ENCODE measurements at places on chromosomes 7 and 10.

DNA sequence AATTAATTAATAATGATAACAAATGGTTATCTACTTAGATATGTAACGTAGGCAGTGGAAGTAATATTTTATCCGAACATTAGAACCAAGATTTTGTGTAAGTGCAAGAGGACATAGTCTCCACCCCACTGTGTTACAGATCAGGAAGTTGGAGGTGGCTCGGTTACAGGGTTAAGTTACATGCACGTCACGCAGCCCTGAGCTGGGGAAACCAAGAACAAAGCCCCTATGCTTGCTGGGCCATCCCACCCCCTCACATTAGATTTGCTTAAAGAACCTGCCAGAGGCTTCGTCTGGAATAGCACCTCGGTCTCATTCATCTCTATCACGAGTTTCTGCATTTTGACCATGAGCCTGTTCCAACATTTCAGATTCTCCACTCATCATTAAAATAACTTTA is 214.1 kb downstream of the ADARB2 start:
- no peak for DNase-seq

- no peak for DNase-seq
Observed at GRCh38 chr10:117460846-117461765, 81.4 kb upstream of the EMX2 start.

DNA sequence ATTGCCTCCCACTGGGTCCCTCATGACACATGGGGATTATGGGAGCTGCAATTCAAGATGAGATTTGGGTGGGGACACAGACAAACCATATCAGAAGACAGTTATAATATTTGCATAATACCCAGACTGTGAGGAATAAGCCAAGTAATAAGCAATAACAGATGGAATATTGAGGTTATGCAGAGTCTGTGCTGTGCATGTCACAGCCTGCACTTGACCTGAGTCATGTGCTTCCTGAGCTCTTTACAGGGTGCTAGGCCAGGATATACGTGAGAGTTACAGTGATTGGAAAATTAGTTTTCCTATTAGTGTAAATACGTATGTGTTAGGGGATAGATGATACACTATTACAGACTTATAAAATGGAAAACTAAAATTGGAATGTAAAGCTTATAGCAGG is 288.7 kb downstream of the SDK1 start:
- peak; percentile 38 for DNase-seq

DNA sequence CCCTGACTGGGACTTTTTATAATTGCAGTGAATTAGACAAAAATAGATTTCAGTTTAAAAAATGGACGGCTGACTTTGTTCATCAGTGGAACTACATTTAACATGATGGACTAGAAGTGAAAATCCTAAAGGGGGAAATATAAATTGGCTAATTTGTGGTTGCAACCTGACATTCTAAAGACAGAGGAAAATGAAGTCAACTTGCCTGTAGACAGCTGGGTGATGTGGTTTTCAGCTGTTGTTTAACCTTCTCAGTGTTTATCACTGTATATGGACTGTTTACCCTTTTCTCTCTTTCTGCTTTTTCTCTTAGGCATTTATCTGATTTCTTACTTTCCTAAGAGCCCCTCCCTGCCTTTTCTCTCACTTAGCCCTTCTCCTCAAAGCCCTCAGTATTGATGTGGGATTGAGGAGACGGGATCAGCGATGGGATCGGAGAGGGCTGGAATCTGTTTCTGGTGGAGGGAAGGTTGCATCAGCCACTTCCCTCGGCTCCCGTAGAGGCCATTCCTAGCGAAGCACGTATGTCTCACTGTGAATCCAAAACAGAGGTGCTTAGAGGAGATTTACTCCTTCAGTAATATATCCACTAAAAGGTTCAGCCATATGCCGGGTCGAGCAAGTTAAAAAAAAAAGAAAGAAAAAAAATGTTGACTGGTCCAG is 109.0 kb upstream of the KLF6 start:
- DNase-seq = no peak

GRCh38 chr7:142892951-142893350 is 7.4 kb upstream of the TRPV6 start:
- DNase-seq = no peak

- peak; percentile 92 for DNase-seq
Observed at GRCh38 chr7:3300651-3301448, at the start of gene SDK1. TSS of gene SDK1 (plus strand) at chr7:3301252. CDS start at chr7:3301587, 335 bp downstream.

DNA sequence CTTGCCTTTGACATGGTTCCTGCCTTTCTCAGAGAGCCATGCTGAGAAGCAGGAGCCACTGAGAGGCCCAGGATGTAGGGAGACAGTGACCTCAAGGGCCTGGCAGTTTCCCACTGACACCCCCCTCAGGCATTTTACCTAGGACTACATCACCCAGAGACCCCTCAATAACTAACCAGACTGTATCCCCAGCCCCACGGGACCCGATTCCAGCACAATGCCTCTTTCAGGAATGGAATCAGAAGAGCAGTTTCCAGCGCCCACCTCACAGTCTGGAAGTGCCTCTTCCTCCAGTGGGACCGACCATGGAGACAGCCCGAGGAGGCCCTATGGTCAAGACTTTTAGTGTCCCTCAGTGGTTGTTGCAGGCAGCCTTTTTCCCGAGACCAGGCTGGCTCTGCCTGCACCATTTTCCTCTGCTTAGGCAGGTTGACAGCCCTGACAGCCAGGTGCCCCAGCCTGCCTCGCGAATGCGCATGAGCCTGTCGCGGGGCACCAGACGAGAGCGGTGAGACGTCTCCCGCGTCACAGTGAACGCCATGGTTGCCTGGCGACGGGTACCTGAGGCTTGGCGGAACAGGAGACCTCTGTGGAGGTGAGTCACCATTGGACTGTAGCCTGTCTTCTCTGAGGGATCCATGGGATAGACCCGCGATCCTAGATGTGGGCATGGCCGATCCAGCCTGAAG is 28.4 kb upstream of the ZNF273 start:
- DNase-seq = no peak

DNA sequence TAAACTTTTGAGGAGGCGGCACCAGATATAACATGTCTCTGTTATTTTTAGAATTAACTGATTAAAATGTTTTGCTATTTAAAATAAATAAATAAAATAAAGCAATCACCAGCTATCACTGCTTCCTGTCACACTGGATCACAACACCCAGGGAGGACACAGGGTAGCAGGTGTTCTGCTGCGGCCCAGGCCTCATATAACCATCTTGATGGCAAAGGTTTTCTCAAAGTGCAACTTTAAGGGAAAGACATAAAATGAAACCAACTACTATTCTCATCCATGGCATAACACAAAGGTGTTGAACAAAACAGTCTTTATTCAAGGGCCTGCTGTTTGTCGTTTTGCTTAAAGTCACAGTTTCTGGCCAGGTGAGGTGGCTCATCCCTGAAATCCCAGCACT is 23.2 kb downstream of the GPER1 start:
- no peak for DNase-seq

- DNase-seq = no peak
Observed at GRCh38 chr10:27619329-27619728, 115.2 kb downstream of the RAB18 start.

- DNase-seq = no peak
Observed at GRCh38 chr7:142943706-142944268, 4.5 kb downstream of the LLCFC1 start.

DNA sequence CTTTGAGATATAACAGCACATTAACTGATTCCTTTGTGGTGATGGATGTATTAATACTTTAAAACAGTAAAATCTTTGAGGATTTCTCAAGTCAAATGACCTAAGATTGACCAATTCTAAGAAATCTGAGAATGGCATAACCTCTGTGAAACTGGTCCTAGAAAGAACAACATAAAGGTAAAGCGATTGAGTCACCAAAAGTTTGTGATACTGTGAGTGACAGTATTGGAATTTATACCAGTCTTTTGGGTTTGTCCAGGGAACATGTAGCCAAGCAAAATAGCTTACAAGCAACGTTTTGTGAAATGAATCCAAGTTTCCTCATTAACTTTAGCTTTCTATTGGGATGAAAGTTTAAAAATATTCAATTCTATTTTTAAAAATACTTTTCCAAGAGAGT is 157.4 kb upstream of the TMEM196 start:
- DNase-seq = no peak

DNA sequence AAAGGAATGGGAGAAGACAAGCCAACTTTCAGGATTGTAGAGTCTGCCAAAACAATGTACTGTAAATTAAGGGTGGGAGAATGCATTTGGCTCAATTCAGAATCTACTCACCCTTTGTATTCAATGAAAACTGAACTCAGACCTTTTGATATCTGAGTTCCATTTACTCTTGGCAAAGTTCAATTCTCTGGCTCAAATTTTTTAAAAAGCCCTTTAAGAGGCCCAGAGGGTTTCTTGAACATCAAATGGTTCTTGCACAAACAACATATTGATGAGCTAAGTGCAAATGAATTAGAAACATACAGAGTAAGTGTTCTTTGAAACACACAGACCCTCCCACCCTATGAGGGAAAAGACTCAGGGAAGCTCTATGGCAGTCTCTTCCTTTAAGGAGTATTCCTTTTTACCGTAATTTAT is 5.2 kb upstream of the XPNPEP1 start:
- DNase-seq = peak; percentile 61

DNA sequence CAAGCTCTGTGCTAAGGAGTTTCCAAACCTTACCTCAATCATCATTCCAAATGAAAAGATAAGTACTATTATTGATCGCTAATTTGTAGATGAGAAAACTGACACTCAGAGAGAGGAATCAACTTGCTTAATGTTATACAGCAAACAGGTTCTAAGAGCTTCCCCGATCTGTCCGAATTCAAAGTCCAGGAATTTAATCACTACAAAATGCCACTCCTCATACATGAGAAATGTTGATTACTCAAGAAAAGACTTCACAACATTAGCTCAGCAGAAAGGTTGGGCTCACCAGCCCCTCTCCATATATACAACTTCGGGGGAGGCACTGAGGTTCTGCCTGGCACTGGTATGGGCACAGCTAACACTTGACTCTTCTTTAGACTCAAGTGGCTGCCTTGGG is 80.7 kb downstream of the SLC16A9 start:
- DNase-seq = no peak

GRCh38 chr7:4079956-4080355 is 602.1 kb upstream of the FOXK1 start:
- DNase-seq = no peak

DNA sequence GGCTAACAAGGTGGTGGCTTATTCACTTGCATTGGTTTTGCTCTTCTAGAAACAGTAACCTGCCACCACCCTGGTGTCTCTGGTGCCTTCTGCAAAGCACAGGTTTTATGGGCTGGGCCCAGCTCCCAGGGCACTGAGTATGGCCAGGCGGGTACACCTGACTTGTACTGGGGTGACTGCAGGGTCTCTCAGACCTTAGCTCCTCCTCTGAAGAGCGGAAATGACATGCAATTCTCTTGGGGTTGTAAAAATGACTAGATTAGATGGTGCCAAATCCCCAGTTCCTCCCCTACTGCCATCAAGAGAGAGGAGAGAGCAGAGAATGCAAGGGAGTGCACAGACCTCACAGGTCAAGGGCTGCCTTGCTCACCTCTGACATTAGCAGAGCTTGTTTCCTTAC is 14.7 kb downstream of the ESYT2 start:
- DNase-seq = no peak

GRCh38 chr10:113802997-113803396 is 50.9 kb downstream of the DCLRE1A start:
- no peak for DNase-seq

DNA sequence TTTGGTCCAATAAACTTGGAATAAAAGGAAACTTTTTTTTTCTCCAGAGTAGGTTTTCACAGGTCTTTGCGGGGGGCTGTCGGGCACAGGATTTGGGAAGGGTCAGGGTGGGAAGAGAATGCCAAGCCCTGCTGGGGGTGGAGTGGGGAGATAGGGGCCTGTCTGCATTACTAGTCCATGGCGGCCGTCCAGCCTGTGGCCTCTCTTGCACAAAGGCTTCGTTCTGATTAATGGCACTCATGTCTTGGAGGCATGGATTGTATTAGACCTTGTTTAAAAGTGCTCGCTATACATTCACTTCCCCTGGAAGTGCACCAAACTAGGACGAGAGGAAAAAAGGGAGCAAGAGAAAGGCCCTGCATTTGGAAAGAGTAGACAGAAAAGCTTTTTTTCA is 37.2 kb downstream of the LRMDA start:
- no peak for DNase-seq

DNA sequence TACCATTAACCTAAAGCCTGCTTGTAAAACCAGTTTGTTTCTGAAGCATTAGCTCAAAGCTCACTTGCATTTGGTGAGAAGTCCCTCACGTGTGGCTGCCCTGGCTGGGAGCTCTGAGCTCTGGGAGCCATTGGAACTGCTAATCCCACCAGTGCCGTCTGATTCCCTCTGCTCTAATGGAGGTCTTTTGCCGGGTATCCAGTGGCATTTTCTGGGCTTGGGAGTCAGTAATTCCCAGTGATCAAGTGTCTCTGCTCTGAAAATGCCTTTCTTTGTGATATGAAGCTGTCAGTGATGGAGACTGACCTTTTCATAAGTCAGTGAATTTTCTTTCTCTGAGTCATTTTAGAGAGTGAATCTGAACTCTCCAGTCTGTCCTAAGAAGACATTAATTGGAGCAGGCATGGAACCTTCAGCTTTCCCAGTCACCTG is 36.9 kb upstream of the FAM20C start:
- no peak for DNase-seq

DNA sequence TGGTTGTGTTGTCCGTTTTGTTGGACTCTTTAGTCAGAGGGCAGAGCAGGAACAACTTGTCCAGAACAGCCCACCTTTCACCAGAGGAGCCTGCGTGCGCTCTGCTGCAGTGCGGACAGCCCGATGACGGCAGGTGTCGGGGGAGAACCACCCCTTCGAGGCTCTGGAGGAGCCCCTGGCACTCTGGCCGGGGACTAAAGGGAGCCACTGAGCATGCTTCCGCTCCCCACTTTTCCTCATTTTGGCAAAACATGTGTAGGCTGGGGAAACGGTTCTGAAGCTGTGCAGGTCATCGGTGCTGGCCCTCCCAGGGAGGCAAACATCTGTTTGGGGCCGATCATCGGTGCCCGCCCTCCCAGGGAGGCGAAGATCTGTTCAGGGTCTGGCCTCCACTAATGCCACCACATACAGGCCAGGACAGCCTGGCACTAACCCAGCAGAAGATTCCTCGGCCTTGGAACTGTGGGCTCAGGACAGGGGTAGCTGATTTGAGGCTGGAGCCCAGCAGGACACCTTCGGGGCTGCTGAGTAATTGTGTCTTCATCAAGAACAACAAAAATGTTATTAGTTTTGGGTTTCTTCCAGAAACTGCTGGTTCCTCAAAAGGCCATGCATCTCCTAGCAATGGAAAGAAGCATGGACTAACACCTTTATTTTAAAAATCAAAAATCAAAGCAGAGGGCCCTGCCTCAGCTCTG is 124.4 kb upstream of the TCERG1L start:
- DNase-seq = no peak

DNA sequence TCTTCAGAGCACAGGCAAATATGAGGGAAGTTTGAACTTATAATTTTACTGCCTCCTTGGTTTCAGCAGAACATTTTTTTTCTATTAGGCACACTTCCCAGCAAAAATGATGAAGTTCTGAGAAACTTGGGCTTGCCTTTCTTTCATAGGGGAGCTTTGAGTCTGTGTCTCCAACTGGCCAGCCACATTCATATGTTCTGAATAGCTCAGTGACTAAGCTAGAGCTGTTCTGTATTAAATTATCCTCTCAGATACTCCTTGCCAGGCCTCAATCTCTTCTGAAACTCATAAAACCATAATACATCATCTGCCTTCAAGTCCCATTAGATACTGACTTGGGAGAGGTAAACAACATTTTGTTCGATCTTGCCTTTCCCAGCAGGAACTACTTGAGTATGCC is 476.5 kb downstream of the GPAM start:
- peak; percentile 66 for DNase-seq

All from fibroblast of gingiva (primary cell).